ENCODE measurements at places on chromosomes 4 and X.

- DNase-seq, result no peak
- H3K27me3 ChIP-seq, result peaks cover 13% of the 10 kb centered on the region
- no peak overlapping the region for H3K4me3 ChIP-seq
- no peak overlapping the region for H3K27ac ChIP-seq
Measured at GRCh38 chr4:26005764-26006163, 91.7 kb downstream of the SMIM20 start.

DNA sequence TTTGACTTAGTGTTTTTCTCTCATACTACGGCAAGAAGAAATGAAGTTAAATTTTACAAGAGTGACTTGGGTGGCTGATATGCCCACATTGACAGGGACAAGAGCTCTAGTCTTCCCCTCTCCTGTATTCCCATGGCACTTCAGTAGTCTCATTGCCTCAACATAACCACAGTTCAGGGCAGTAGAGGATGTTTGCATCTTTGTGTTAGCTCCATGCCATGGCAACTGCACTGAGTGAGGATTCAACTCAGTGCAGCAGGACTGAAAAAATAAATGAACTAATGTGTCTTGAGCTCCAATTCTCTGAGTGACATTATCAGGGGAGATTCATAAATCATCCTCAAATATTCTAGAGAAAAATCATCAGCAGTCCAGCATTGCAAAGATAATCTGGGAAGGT is 78.8 kb downstream of the TET2 start:
- no peak for DNase-seq
- no peaks in the 10 kb centered on the region for H3K27me3 ChIP-seq
- no peak overlapping the region for H3K4me3 ChIP-seq
- H3K36me3 ChIP-seq, result no peaks in the 10 kb centered on the region
- no peaks in the 10 kb centered on the region for H3K4me1 ChIP-seq
- H3K27ac ChIP-seq, result peak overlapping the region; percentile 20

DNA sequence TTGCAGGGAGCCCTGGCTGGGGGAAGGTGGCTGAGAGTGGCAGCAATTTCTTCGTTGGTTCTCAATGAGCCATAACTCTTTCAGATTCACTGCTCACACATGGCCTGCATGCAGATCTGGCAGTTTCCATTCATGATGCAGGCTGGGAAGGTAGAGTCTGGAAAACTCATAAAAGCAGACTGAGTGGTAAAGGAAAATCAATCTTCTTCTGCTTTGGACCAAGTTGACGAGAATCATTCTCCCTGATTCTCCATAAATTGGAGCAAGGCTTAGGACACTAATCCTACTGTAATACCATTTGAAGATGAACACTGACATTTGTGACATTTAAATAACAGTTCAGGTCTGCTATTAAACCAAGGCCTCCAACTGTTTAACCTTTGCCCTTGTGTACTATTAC is 35.3 kb upstream of the HAND2 start:
- no peaks in the 10 kb centered on the region for H3K4me1 ChIP-seq
- H3K27ac ChIP-seq, result no peak overlapping the region
- DNase-seq, result no peak
- H3K4me3 ChIP-seq, result no peak overlapping the region
- H3K27me3 ChIP-seq, result peaks cover 5% of the 10 kb centered on the region

GRCh38 chr4:1323635-1324442 is 23.2 kb upstream of the UVSSA start:
- DNase-seq, result peak; percentile 84
- no peak overlapping the region for H3K4me3 ChIP-seq

- DNase-seq, result peak; percentile 21
- H3K27me3 ChIP-seq, result peaks cover 30% of the 10 kb centered on the region
- peaks cover 8% of the 10 kb centered on the region for H3K4me1 ChIP-seq
- H3K36me3 ChIP-seq, result no peaks in the 10 kb centered on the region
- H3K4me3 ChIP-seq, result no peak overlapping the region
Measured at GRCh38 chrX:129493643-129494042, 29.6 kb downstream of the SMARCA1 start.

- no peaks in the 10 kb centered on the region for H3K4me1 ChIP-seq
- H3K27me3 ChIP-seq, result peaks cover 63% of the 10 kb centered on the region
- H3K4me3 ChIP-seq, result no peak overlapping the region
- peaks cover 40% of the 10 kb centered on the region for H3K36me3 ChIP-seq
Measured at GRCh38 chrX:74246524-74246923, 57.5 kb upstream of the ZCCHC13 start.

DNA sequence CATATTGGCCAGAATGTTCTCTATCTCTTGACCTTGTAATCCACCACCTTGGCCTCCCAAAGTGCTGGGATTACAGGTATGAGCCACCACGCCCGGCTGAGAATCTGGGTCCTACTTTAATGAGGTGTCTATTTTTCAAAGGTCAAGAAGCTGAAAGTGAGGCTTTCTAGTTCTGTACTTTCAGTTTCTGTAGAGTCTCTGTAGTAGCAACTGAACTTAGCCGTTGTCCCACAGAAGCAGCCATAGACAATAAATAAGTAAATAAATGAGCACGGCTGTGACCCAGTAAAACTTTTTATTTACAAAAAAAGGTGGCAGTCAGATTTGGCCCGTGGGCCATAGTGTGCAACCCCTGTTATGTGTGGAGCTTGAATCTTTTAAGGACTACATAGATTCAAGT is 92.0 kb downstream of the FNIP2 start:
- peaks cover 11% of the 10 kb centered on the region for H3K36me3 ChIP-seq
- no peak overlapping the region for H3K27ac ChIP-seq
- no peaks in the 10 kb centered on the region for H3K27me3 ChIP-seq
- H3K4me1 ChIP-seq, result no peaks in the 10 kb centered on the region

GRCh38 chr4:181819946-181820345 is 423.3 kb upstream of the TENM3 start:
- H3K27me3 ChIP-seq, result no peaks in the 10 kb centered on the region
- H3K36me3 ChIP-seq, result no peaks in the 10 kb centered on the region
- no peak overlapping the region for H3K27ac ChIP-seq
- no peaks in the 10 kb centered on the region for H3K4me1 ChIP-seq

DNA sequence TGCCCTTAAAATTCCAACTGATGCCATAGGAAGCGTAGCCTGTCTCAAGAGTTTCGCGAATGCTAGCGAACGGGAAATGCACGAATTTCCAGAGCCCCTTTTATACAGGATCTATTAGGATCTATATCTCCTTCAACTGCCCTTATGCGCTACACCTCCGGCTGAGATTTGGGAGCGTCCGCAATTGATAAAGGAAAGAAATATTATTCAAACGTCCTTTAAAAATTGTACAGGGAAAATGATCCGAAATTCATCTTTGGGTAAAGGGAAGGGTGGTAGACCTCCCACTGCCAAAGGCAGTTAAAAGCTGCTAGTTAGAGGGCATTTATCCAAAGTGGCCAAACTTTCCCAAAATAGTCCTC is 609 bp downstream of the NR3C2 start:
- H3K27me3 ChIP-seq, result peaks cover 12% of the 10 kb centered on the region
- H3K4me1 ChIP-seq, result peaks cover 15% of the 10 kb centered on the region
- no peak for DNase-seq
- H3K36me3 ChIP-seq, result no peaks in the 10 kb centered on the region
- H3K4me3 ChIP-seq, result peak overlapping the region; percentile 98

GRCh38 chrX:128891554-128891953 is 631.7 kb downstream of the SMARCA1 start:
- peaks cover 11% of the 10 kb centered on the region for H3K27me3 ChIP-seq
- no peaks in the 10 kb centered on the region for H3K36me3 ChIP-seq
- no peak for DNase-seq
- H3K27ac ChIP-seq, result no peak overlapping the region
- no peak overlapping the region for H3K4me3 ChIP-seq
- H3K4me1 ChIP-seq, result no peaks in the 10 kb centered on the region

DNA sequence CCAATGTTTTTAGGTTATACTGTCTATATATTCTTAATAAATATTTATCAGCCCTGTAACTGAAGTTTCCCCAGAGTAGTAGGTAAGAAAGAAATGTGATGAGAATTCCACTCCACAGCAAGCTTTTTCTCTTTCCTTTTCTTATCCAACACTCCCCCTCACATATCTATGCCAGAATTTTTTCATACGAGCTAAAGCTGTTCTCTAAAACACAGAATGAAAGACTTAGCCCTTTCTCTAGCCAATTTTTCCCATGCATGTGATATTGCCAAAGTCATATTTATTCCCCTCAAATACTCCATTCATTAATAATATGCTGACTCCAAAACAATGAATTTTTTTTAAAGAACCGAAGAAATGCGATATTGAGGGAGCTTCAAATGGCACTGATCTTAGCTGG is 32.3 kb downstream of the VEGFC start:
- DNase-seq, result no peak
- H3K27ac ChIP-seq, result no peak overlapping the region
- peaks cover 8% of the 10 kb centered on the region for H3K4me1 ChIP-seq
- no peaks in the 10 kb centered on the region for H3K36me3 ChIP-seq

GRCh38 chr4:85067342-85067741 is 100.9 kb upstream of the WDFY3 start:
- H3K4me3 ChIP-seq, result no peak overlapping the region
- no peak for DNase-seq
- no peaks in the 10 kb centered on the region for H3K36me3 ChIP-seq
- no peaks in the 10 kb centered on the region for H3K4me1 ChIP-seq
- H3K27ac ChIP-seq, result no peak overlapping the region
- no peaks in the 10 kb centered on the region for H3K27me3 ChIP-seq

DNA sequence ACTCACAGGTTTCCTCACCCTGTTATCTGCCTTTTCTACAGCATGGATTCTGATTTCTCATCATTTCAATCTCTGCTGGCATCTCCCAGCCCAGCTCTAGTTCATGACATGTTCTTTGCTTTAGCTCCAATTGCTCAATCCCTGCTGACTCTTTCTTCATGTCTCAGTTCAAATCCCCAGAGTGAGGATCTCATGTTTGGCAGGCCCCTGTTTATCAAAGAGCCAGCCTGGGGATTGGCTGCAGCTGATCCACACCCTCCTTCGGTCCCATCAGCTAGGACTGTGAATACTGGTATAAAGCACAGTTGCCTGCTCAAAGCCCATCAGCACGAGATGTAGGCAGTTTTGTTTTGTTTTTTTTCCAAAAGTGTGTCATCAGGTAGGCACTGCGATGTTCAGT is 14.4 kb upstream of the CC2D2A start:
- peak overlapping the region; percentile 34 for H3K27ac ChIP-seq
- H3K27me3 ChIP-seq, result peaks cover 4% of the 10 kb centered on the region
- H3K4me3 ChIP-seq, result no peak overlapping the region
- peaks cover 5% of the 10 kb centered on the region for H3K36me3 ChIP-seq
- DNase-seq, result peak; percentile 78
- peaks cover 30% of the 10 kb centered on the region for H3K4me1 ChIP-seq

DNA sequence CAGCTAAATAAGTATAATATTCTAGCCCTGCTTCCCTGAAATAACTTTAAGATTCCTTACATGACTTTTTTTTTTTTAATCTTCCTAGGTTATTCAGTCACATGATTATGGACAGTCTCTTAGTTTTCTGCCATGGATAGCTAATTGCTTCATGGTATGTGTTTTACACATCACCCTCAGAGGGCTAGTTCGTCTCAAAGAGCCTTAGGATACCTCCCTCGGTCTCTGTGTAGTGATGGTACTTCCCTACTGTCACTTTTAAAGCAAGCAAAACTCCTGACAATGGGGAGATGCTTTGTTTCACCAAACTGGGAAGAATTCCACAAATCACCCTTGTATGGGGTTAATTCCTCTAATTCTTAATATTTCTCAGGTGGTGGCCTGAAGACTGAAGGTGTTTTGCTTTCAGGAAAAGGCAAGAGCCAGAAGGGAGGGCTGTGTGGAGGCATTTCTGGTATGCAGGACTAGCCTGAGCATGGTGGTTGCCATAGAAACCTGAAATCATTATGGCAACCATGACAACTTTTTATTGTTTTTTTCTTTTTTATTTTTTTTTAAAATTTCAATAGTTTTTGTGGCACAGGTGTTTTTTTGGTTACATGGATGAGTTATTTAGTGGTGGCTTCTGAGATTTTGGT is 70.4 kb downstream of the BEX3 start:
- peak overlapping the region; percentile 61 for H3K27ac ChIP-seq
- no peaks in the 10 kb centered on the region for H3K27me3 ChIP-seq
- H3K4me3 ChIP-seq, result no peak overlapping the region

- no peak for DNase-seq
- no peaks in the 10 kb centered on the region for H3K27me3 ChIP-seq
- no peak overlapping the region for H3K4me3 ChIP-seq
- no peak overlapping the region for H3K27ac ChIP-seq
- H3K36me3 ChIP-seq, result no peaks in the 10 kb centered on the region
- H3K4me1 ChIP-seq, result peaks cover 4% of the 10 kb centered on the region
Measured at GRCh38 chr4:167555338-167556022, 321.2 kb upstream of the SPOCK3 start.

- no peaks in the 10 kb centered on the region for H3K4me1 ChIP-seq
- H3K27ac ChIP-seq, result no peak overlapping the region
- no peaks in the 10 kb centered on the region for H3K36me3 ChIP-seq
- H3K27me3 ChIP-seq, result no peaks in the 10 kb centered on the region
- H3K4me3 ChIP-seq, result no peak overlapping the region
Measured at GRCh38 chr4:62118558-62118957, 918.4 kb downstream of the ADGRL3 start.

- H3K4me1 ChIP-seq, result peaks cover 20% of the 10 kb centered on the region
- DNase-seq, result no peak
- H3K27me3 ChIP-seq, result no peaks in the 10 kb centered on the region
- H3K27ac ChIP-seq, result peak overlapping the region; percentile 12
Measured at GRCh38 chr4:68359508-68359907, 9.6 kb upstream of the YTHDC1 start.

DNA sequence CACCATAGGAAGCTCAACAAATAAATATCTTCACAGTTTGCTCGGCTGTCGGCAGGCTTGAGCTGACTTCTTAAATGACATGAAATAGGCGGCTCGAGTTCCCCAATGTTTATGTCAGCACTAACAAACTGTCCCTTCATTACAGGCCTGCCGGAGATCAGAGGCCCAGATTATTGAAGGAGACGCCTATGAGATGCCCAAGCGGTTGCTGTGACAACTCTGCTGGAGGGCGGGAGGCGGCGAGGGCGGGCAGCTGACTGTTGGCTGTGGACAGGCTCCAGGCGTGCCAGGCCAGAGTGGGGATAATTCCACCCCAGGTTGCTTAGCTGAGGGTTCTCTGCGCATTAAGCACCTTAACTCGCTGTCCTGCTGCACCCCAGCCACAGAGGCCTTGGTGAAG is 39.2 kb upstream of the MSX1 start:
- H3K27me3 ChIP-seq, result peaks cover 6% of the 10 kb centered on the region
- H3K36me3 ChIP-seq, result no peaks in the 10 kb centered on the region
- H3K27ac ChIP-seq, result no peak overlapping the region
- no peak for DNase-seq

DNA sequence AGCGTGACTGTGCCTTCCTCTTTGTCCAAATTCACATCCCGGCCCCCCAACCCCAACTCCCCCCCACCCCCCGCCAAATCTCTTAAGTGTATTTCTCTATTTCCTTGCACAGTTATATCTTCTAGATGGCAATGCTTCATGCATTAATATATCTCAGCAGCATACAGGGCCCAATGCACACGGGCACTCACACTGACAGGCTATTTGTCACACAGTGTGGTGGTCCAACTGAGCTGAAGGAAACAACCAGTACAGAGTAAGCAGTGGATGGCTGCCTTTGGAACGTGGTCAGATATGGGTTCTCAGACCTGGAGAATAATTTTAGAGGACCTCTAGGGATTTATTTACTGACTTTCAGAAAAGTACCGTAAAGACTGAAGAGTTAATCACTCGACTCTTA is 681 bp downstream of the EXOC1 start:
- no peaks in the 10 kb centered on the region for H3K27me3 ChIP-seq
- no peaks in the 10 kb centered on the region for H3K36me3 ChIP-seq
- H3K4me1 ChIP-seq, result peaks cover 14% of the 10 kb centered on the region
- H3K27ac ChIP-seq, result peak overlapping the region; percentile 90
- DNase-seq, result no peak
- no peak overlapping the region for H3K4me3 ChIP-seq

GRCh38 chr4:153969542-153969941 is 180.7 kb upstream of the SFRP2 start:
- no peak for DNase-seq
- H3K4me3 ChIP-seq, result no peak overlapping the region
- no peaks in the 10 kb centered on the region for H3K27me3 ChIP-seq
- H3K27ac ChIP-seq, result no peak overlapping the region
- no peaks in the 10 kb centered on the region for H3K4me1 ChIP-seq
